ENCODE measurements at places on chromosomes 6 and 20.

DNA sequence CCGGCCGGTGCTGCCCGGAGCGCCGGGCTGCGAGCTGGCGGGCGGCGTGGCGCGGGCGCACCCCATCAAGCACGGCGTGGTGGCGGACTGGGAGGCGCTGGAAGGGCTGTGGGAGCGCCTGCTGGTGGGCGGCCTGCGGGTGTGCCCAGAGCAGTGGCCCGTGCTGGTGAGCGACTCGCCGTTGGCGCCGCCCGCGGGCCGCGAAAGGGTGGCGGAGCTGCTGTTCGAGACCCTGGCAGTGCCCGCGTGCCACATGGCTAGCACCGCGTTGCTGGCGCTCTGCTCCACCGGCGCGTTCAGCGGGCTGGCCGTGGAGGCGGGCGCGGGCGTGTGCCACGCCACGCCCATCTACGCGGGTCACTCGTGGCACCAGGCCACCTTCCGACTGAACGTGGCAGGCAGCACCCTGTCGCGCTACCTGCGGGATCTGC, 517 bp downstream of the ACTL10 start:
- no peak for DNase-seq

- no peak for DNase-seq
Observed at GRCh38 chr20:17317341-17317740, 90.5 kb downstream of the PCSK2 start.

DNA sequence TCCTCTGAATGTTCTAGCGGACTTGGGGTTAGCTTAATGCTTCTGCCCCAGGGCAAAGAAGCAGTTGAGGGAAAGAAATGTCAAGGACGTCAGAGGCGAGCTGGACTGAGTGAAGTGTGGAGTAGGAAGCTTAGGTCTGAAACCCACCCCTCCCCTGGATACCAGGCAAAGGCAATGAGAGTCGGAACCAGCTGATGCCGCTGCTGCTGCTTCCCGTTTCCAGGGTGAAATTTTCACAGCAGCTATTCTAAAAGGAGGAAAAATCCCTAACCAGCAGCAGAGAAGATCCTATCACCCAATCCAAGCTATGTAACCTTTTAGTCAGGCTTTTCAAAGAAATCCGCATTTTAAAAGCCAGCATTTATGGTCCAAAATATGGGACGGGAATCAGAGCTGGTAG, 564.3 kb downstream of the LMBRD1 start:
- DNase-seq: no peak

- DNase-seq: no peak
Observed at GRCh38 chr20:46174469-46175126, 56.5 kb downstream of the CD40 start.

DNA sequence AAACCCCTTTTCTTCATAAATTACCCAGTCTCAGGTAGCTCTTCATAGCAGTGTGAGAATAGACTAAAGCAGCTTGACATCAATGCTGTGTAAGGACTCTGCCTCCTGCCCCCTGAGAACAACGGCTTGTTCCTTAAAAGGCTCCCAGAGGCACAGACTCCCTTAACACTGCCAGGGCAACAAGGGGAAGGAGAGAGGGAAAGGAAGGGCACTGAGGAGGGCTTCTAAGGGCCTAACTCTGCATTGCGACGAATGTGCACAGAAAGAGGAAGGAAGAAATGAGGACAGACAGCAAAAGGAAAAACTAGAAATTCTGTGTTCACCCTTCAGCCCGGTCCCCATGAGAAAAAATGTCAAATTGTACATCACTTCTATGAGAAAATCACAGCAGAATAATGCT, 74.0 kb downstream of the AGPAT4 start:
- no peak for DNase-seq

GRCh38 chr6:109521080-109521479, 38.1 kb upstream of the ZBTB24 start:
- no peak for DNase-seq

- no peak for DNase-seq
Observed at GRCh38 chr6:100376103-100376502, 88.6 kb downstream of the SIM1 start.

DNA sequence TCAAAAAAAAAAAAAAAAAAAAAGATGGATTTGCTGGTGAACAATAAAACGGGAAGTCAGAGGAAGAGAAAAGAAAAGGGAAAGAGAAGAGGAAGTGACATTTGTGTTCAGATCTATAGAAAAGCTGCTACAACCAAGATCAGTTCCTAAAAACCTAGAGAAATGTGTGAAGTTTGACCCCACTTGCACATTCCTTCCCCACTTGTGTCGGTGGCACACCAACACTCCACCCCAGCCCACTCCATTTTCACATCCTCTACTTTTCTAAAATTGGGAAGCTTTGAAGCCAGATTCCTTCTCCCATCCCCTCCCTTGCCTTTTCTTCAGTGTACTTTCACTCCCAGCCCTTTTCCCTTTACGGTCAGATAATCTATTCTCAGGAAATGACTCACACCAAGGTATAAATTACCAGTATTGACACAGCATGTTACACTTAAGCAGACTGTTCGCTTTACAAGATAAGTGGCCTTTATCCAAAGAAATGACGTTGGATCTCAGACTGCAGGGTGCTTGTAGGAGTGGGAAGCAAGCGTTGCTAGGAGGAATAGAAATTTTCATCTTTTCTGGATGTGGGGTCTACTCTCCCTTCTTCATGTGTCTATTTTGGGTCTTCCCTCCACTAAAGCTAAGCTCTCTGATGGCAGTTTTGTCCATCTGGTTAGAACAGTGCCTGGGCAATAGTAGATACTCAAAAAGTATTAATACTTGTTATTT, 92.5 kb upstream of the ADGRF1 start:
- DNase-seq: no peak

- no peak for DNase-seq
Observed at GRCh38 chr20:18288749-18289267, 481 bp downstream of the ZNF133 start.

GRCh38 chr6:49535795-49536194, 14.7 kb upstream of the C6orf141 start:
- no peak for DNase-seq

GRCh38 chr6:338815-339262, 46.6 kb downstream of the DUSP22 start:
- no peak for DNase-seq

DNA sequence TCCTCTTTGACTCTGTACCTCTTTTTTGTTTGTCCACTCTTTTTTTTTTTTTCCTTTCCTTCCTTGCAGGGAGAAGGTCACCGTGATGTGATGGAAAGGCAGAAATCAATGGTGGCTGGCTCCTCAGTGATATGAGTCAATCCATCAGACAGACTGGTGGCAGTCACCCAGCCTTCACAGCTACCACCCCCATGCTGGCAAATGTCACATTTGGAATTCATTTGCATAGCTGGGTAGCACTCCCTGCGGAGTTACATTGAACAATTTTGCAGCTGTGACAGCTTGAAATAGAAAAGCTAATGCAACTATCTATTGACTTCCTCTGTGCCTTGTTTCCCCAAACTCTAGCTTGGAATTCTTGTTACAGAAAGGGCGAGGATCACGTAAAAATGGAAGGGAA, 668.4 kb downstream of the C6orf118 start:
- DNase-seq: no peak

GRCh38 chr20:645318-646106, 7.5 kb downstream of the SRXN1 start:
- DNase-seq: no peak

GRCh38 chr6:51983564-51983963, 103.8 kb downstream of the PKHD1 start:
- DNase-seq: no peak

DNA sequence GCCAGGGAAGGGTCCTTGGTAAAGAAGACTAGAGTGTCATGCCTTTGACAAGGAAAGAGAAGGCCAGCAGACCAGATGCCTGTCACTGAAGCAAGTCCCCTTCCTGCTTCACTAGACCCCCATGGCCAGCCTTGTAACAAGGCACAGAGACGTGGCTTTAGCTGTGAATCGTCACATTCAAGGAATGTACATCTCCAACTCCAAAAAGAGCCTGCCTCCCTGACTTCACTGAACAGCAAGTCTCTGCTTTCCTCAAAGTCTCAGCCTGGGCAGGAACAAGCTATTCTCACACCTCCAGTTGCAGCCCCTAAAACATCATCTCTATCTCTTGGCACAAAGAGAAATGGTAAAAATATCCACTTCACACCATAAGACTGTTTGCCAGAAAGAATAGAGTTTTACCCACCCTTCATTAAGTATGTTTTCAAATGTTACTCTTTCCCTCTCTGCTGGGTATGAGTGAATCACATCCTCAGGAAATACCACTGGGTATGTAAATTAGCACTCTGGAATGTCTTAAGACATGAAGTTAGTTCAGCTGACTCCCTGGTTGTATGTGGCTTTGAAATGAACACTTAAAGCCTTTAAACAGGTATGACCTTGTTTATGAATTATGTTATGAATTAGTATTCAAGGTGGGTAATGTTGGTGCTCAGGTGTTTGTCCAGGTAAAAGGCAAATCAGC, 46.4 kb upstream of the NT5E start:
- DNase-seq: no peak

GRCh38 chr20:17061715-17062114, 165.1 kb upstream of the PCSK2 start:
- no peak for DNase-seq

DNA sequence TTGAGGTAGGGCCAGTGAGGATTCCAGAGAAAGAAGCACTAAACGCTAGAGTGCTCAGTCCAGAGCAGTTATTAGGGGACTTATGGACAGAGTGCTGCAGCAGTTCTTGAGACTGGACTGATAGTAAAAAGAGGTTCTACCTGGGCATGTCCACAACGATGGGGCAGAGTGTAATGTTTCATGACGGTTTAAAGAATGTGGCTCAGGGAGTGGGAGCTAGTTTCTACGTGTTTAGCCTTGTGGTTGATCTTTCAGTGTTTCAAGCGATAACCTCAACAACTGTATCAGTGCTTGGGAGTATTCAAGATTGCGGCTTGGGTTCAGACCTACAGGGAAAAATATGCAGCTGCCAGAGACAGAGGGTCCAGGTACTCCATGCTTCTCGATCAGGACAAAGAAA, 67.1 kb downstream of the TULP4 start:
- DNase-seq: no peak

GRCh38 chr6:168674595-168674994, 233.6 kb downstream of the SMOC2 start:
- DNase-seq: no peak

DNA sequence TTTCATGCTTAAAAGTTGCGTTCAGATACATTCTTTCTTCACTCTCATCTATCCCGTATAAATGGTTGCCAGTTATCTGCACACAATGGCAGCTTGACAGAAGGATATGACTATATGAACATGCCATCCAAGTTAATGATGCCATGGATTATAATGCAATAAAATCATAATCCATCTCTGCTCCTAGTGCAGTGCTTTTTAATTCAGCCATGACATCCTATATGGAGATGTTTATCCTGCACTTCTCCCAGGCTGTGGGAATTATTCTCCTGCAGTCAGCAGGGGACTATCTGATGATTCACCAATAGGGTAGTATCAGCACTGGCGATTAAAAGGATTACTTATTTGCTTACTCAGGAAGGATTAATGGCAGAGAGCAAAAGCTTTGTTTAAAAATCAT, 273.8 kb downstream of the SAMD5 start:
- no peak for DNase-seq

DNA sequence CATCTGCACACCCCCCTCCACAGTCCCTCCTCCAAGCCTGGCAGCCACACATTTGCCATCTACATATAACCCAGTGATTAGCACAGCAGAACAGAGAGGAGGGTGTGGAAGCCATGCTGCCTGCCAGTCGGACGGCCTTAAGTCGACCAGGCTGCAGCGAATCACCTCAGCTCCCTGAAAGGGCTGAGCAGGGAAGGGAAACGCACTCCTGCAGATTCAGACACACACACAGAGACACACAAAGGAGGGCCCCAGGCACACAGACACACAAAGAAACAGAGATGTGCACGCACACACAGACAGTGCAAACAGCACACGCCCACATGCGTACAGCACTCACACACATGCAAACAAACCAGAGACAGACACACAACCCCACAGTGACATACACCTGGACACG, 11.2 kb upstream of the SIRPA start:
- no peak for DNase-seq

GRCh38 chr20:31833931-31834521, 11.4 kb downstream of the FOXS1 start:
- no peak for DNase-seq

DNA sequence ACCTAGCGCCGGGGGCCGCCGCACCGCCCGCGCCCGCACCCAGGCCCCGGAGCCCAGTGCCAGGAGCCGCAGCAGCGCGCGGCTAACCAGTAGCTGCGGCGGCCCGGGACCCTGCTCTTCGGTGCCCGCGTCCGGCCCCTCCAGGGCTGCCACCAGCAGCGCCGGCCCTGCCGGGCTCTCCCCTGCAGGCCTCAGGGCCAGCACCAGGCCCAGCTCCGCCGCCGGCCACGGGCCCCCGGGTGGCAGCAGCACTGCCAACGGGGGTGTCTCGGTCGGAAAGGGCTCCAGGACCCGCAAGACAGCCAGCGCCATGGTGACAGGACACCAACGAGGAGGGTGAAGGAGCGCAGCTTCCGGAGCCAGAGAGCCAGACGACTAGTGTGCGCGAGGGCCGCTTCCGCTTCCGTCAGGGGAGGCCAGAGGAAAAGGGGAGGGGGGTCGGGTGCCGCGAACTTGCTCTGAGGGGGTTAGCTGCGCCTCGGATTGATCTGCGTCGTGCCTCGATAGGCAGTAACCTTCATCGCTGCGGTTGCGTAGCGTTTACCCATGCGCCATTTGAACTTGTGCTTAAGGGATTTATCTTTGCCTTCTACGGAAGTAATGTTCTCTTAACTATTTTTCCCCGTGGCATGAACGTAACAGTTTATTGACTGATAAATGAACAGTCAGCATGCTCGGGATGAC, at the start of gene PEX6:
Gene PEX6, minus strand, starts transcription at position 343 of the 684 bp plus-strand sequence. Its CDS starts 31 bp downstream, at position 312.
- DNase-seq: peak; percentile 79
